ENCODE measurements at places on chromosomes 13 and 19. TPM values are rescaled to one million over a fixed set of nuclear protein-coding genes. Genes with fewer than 3 reads are reported as not detected.

DNA sequence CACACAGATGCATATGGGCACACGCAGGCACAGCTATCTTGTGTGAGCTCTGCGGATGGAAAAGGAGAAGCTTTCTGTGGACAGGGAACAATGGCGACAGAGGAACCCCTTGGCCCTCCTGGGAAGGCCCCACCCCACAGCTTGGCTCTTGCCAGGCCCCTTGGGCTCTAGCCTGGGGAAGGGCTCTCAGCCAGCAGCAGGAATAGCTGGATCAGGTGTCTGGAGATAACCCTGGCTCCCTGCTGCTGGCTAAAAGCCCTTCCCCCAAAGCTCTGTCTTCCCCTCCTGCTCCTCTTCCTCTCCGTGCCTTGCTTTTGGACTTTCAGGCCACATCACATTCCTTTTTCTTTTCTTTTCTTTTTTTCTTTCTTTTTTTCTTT is 24.3 kb downstream of the CEBPA start:
- no peak for DNase-seq

DNA sequence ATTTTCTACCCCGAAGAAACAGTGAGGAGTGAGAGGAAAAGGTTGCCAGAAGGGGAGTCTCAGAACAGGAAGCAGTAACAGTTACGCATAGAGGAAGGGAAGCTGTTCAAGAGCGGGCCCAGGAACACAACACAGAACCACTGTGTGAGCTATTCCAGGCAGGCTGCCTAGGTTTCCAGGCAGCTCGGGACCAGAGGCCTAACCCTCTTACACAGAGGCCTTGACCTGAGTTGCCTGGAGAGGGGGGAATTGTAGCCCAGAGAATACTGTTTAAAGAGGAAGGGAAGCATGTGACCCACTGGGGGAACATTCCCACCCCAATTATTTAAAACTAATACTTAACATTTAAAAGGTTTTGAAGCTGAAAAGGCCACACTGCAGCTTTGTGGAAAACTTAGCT is 93.3 kb upstream of the ZNF98 start:
- DNase-seq: no peak

DNA sequence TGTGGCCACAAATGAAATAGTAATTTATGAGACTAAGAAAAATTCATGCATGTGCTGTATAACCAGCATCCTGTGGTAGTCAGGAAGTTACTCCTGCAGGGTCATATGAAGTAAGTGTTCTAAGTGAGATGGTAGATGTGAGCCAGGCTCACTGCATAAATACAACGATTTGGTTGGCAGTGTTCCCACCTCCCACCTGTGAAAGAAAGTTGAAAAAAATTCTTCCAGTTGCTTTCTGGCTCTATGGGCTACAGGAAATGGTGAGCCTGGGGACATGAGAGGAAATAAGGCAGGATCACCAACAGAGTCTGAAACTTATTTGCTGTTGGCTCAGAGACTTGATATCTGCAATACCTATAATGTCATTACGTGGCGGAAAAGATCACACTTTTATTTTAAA is 301.7 kb upstream of the SPRY2 start:
- no peak for DNase-seq

DNA sequence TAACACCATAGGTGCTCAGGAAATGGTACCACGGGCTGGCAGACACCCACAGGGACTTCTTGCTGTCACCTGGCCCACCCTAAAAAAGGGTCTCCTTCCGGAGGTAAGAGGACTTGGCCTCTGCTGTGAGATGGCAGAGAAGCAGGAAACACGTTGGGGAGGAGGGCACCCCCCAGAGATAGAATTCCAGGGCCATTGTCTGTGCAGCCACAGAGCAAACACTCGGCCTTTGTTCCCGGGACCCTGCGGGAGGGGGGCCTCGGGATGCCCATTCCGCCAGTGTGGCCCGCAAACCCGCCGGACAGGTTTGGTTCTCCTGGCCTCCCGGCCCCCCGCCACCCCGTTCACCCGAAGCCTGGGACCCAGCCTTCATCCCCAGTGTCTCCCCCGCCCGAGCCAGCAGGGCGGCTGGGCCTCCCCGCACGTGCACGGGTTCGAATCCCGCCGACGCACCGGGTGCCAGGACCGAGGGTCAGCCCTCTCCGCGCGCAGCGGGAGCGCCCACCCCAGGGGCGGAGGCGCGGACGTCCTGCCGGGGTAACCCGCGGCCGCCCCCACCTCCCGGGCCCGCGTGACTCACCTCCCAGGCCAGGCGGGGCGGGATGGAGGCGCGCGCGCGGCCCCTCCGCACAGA is 714 bp downstream of the PLPP2 start:
- DNase-seq: peak; percentile 39

GRCh38 chr13:81382246-81382645 is 1041.3 kb upstream of the SPRY2 start:
- no peak for DNase-seq

GRCh38 chr13:33152389-33152788 is 133.2 kb downstream of the STARD13 start:
- DNase-seq: no peak

DNA sequence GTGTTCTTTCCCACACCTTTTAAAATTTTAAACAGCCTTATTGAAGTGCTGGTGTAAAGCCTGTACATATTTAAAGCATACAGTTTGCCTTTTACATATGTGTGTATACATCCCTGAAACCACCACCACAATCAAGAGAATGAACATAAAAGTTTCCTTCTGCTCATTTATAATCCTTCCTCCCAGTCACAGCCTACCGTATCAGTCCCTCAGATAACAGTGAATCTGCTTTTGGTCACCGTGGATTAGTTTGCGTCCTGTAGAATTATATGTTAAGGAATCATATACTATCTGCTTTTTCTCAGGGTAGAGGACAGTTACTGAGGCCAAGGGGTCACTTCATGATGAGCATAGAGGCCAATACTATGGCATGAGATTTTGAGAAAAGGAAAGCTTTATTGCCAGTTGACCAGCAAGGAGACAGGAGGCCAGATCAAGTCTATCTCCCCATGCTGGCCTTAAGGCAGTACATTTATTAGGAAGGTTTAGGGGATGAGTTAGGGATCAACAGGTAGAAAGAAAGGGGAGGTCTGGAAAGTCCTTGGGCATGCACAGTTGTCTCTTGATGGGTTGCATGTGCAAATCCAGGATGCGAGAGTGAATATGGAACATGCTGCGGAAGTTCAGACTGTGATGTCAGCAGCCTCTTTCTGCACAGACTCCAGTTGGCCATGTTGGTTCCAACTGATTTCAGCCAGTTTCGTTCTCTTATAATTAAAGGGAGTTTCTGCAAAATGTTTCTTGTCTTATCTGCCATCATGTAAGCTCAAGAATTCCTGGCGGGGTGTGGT is 36.3 kb upstream of the LSM14A start:
- no peak for DNase-seq

DNA sequence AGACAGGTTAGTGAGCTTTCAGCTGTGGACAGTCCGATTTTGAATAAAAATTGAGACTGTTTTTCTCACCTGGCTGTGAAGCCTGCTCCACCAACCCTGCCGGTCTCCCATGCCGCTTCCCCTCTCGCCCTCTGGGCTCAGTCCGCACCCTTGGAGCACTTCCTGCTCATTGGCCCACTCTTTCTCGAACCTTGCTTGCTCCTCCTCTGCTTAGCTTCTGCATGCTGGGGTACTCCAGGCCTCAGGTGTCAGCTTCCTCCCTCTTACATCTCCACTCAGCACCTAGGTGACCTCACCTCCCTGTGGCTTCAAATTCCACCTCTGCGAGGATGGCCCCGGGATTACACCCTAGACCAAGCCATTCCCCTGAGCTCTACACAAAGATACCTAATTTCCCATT is 39.6 kb downstream of the C13orf42 start:
- no peak for DNase-seq

GRCh38 chr19:2949939-2950285 is 5.1 kb upstream of the ZNF77 start:
- peak; percentile 59 for DNase-seq

- no peak for DNase-seq
Measured at GRCh38 chr19:47415953-47416642, 3.2 kb downstream of the MEIS3 start.

GRCh38 chr19:4935444-4935843 is 26.1 kb downstream of the UHRF1 start:
- no peak for DNase-seq

RFPL4AL1 gene
- not detected for total RNA-seq

IRF2BP1 gene
- 34.8 TPM for total RNA-seq

SIGLEC6 gene
- 1.2 TPM for total RNA-seq

TSEN34 gene
- total RNA-seq: 32.4 TPM

LGALS14 gene
- total RNA-seq: not detected

MEF2B gene
- 2.0 TPM for total RNA-seq

OR4F17 gene
- total RNA-seq: not detected

LACC1 gene
- 6.4 TPM for total RNA-seq

ILF3 gene
- 282 TPM for total RNA-seq
